Kidney (tissue), 22 donors: ENCODE measurements at places on chromosomes 12 and 14. TPM values are rescaled to one million over a fixed set of nuclear protein-coding genes. Genes with fewer than 3 reads are reported as not detected.

The SLC24A4 gene
- polyA plus RNA-seq: 0.32 TPM

The PAH gene
- 193 TPM for polyA plus RNA-seq

The TAS2R46 gene
- polyA plus RNA-seq: not detected

The SPX gene
- polyA plus RNA-seq: 28.2 TPM

The ABHD12B gene
- polyA plus RNA-seq: 0.88 TPM

The GLT1D1 gene
- 0.45 TPM for polyA plus RNA-seq

The CLEC9A gene
- not detected for polyA plus RNA-seq

The SCNN1A gene
- 225 TPM for polyA plus RNA-seq

The YLPM1 gene
- 16.2 TPM for polyA plus RNA-seq

The PPTC7 gene
- 10.0 TPM for polyA plus RNA-seq

The GLIPR1L1 gene
- not detected for polyA plus RNA-seq

The RAPGEF3 gene
- 84.3 TPM for polyA plus RNA-seq

The CMTM5 gene
- 1.1 TPM for polyA plus RNA-seq

The LRRK2 gene
- 8.6 TPM for polyA plus RNA-seq

The TMEM121 gene
- polyA plus RNA-seq: 4.1 TPM

The FUT8 gene
- polyA plus RNA-seq: 8.2 TPM

The SVOP gene
- polyA plus RNA-seq: 0.04 TPM

The FBLN5 gene
- polyA plus RNA-seq: 75.2 TPM

The TAS2R42 gene
- not detected for polyA plus RNA-seq

The CDCA4 gene
- 4.1 TPM for polyA plus RNA-seq

The STAC3 gene
- 1.5 TPM for polyA plus RNA-seq

The WNT1 gene
- not detected for polyA plus RNA-seq
